SW 1271 (cell line): ENCODE measurements at places on chromosomes 5 and 9.

GRCh38 chr5:101080462-101081240, 177.6 kb upstream of the ST8SIA4 start:
- DNase-seq = no peak

DNA sequence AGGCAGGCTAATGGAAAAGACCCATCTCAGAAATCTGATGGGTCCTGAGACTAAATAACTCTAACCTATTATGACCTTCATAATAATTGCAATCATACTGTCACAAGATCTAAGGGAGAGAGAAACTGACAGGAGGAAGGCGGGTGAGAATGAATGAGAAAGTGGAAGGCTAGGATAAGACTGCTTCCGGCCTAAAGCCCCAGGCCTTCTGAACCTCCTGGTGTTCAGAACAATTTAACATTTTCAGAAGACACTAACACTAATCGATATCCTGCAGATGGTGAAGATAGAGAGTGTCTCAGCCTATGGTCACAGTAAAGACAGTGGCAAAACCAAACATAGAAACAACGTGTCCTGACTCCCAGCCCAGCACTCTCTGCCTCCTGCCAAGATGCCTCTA, 1.2 kb downstream of the RPS14 start:
- DNase-seq = no peak

- no peak for DNase-seq
Measured at GRCh38 chr5:56574778-56575177, 240.6 kb upstream of the MAP3K1 start.

- DNase-seq = no peak
Measured at GRCh38 chr5:78993165-78993564, 8.1 kb upstream of the ARSB start.

DNA sequence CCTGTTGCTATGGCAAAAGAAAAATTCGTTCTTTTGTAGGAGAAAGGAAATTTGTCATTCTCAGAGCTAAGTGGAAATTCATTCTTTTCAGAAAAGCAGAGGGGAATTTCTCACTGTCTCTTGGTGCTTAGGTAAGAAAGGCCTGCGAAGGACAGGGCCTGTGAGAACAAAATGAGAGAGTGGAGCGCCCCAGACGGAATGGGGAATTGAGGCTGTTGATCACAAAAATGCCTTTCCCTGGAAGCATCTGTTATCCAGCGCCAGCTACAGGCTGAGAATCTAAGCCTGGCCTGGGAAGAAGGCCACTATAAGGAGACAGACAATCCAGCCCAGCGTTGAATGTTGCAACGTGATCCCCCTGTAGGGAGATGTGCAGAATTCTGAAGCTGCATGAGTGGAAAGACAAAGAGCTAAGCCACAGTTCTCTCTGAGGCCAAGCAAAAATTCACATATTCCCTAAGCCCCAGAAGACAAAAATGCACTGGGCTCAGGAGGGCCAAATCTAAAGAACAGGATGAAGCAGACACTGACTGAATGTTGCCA, 44.8 kb upstream of the CLK4 start:
- no peak for DNase-seq

DNA sequence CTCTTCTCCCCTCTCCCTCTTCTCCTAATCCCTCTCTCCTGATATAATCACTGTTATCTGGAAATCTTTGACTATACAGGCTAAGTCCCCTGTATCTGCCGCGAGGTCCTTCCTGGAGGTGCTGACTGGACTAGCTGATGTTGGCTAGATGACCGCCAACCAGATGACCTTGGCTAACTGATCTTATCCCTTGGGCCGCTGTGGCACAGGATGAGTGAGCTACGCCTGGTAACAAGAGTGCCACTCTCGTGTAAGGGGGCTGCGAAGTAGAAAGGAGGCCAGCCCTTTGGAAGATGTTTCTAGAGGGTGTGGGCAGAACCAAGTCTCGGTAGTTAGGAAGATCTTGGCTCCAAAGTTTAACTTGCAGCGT, 345 bp upstream of the PRRC1 start:
- DNase-seq = no peak

- no peak for DNase-seq
Measured at GRCh38 chr5:81247441-81247972, 14.4 kb downstream of the CKMT2 start.

DNA sequence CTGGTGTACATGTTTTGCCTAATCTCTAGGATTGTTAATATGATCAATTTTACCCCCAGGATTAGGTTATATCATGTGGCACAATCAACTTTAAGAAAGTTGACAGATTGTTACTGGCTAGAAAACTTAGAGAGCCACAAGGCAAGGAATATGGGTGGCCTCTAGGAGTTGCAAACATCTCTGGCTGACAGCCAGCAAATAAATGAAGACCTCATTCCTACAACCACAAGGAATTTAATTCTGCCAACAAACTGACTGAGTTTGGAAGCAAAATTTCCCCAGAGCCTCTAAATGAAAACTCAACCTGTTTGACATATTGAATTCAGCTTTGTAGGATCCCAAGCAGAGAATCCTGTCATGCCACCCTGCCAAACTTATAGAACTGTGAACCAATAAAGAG, 196.4 kb upstream of the PTGER4 start:
- no peak for DNase-seq

DNA sequence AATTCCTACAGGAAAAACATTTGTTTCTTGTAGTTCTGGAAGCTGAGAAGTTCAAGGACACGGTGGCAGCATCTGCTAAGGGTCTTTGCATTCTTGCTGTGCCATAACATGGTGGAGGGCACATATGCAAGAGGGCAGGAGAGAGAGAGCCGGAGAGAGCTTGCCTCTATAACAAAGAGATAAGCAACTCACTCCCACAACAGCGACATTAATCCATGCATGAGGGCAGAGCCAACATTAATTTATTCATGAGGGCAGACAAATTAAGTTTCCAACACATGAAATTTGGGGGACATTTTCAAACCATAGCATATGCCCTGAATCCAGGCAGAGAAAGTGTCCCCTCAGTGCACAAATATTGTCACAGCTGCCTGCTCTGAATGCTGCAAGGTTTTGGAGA, 4.4 kb upstream of the GTF3C5 start:
- no peak for DNase-seq

GRCh38 chr5:160635046-160635445, 213.4 kb downstream of the PTTG1 start:
- no peak for DNase-seq

GRCh38 chr9:88781628-88782391, 209.5 kb upstream of the S1PR3 start:
- no peak for DNase-seq

DNA sequence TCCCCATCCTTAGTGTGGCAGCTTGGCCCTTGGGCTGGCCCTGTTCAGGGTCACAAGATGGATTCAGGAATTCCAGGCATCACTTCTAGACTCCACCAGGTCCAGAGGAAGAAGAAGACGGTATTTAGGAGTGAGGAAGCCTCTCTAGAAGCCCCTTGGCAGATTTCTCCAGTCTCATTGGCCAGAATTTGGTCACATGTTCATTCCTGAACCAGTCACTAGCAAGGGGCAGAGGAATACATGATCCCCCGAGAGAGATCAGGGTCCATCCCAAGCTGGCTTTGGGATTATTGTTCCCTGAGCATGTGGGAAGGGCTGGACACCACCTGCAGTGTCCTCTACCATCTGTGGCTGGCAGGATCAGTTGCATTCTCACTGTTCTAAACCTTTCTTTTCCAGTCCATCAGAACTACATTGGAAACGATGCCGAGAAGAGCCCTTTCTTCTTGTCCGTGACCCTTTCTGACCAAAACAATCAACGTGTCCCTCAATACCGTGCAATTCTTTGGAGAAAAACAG, 48.5 kb downstream of the GARNL3 start:
- no peak for DNase-seq

DNA sequence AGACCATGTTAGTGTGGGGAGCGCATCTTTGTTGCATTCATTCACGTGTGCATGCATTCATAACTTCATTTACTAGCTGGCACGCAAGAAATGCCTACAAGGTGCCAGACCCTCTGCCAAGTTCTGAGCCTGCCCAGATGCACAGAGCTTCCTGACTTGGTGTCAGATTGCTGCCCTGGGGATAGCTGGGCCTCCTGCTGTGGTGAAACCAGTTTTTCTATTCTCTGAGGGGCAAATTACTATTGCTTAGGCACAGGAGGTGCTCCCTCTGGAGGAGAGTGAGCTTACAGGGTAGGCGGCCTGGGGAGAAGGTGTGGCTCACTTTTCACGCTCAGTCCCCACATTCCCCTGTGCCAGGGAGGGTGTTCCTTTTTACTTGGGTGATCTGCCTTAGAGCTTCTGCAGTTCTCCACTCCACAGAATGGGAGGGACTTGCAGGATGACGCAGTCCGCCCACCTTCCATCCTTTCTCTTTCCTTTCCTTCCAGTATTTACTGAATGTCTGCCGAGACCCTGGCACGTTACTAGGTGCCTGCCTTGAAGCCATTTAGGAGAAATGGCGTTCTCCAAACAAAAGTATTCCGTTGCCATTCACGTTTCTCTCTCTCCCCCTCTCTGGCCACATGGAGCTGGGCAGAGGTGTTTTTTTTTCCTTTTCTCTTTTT, 27.9 kb upstream of the CTNNA1 start:
- no peak for DNase-seq

DNA sequence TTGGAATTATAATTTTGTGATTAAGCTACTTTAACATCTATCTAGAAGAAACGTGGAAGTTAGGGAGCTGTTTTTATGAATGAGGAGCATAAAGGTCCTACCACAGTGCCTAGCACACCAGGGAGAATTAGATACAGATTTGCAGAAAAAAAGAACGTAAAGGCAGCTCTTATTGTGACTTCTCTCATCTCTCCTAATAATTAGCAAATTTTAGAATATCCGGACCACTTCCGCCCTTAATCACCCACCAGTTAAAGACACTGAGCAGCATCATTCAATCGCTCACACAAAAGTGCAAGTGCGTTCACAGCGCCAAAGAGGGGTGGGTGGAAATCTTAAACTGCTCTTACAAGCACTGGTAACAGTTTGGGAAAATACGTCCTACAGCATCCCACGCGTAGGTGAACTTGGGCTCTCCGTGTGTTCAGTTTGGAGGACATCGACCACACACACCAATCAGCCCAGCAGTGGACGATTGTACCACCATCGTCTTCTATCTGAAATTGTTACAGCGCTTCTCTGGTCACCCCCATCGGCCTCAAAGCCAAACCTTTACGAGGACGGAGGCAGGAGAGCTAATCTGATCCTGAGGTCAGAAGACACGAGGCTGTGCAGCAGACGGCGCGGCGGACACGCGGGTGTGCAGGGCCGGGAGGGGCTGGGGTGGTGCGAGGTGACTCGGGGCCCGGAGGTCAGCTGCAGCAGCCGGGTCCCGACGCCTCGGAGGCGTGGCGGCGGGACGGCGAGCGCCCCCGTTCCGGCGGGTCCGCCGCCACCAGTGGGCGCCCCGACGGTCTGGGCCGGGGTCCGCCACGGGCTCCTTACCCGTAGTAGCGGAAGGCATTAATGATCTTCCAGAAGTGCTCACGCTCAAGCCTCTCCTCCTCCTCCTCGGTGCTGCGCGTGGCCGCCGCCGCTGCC, 646 bp downstream of the CARNMT1 start:
- peak; percentile 11 for DNase-seq

- no peak for DNase-seq
Measured at GRCh38 chr9:89747596-89747995, 142.8 kb downstream of the GADD45G start.

GRCh38 chr9:33225319-33226147, 14.4 kb upstream of the SPINK4 start:
- DNase-seq = peak; percentile 5

DNA sequence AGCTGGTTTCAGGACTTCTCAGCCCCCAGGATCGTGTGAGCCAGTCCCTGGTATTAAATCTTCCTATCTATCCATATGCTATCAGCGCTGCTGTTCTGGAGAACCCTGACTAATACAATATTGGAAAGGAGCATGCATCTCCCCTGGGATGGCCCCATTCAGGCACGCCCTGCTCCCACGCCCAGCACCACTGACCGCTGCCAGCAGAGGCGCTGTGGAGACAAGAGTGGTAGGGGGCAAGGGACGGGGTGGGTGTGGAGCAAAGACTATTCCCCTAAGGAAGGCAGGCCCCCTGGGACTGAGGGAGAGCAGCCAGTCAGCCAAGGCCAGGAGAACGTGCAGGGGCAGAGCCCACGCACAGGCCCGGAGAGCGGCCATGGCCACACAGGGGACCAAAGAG, 116.0 kb downstream of the VAV2 start:
- DNase-seq = no peak

DNA sequence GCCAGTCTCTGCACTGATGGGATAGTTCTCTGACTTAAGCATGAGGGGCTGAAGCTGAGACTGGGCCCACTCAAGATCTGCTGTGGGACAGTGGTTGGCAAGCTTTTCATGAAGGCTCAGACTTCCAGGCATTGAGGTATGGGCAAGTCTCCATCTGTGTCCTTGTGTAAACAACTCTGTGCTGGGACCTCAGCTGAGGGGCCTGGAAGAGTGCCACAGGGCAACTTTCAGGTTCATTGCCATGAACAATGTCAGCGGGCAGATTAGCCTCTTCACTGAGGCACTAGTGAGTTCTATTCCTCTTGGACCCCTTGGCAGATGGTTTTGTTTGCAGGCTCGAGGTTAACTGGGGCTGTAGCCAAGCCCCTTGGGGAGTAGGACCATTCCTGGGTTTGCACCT, 127.1 kb downstream of the MRPS30 start:
- DNase-seq = no peak

DNA sequence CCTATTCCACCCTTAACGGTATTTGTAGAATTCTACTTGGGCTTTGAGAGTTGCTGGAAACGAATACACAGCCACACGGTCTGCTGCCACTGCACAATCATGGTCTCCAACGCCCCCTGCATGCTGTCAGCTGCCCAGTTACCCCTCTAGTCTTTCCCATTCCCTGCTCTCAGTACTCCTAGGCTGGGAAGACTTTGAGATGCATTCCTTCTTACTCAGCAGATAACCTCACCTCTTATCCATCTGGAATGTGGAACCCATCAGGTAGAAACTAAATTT, 92.8 kb downstream of the ANKH start:
- DNase-seq = no peak

DNA sequence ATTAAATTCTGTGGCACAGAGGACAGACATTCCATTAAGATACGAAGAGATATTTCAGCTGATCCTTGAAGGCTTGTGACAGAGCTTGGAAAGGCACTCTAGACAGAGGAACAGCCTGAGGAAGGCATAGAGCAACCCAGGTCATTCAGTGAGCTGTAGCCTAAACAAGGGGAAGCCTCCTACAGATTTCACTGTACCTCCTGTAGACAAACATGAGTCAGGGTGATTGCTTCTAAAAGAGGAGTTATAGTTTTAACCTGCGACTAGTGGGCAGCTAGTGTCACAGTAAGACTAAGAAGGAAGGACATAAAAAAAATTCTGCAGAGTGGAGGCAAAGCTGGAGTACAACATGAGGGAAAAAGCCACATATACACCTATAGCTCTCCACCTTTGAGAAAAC, 43.5 kb upstream of the ANKDD1B start:
- peak; percentile 5 for DNase-seq

- DNase-seq = no peak
Measured at GRCh38 chr5:3320317-3320875, 275.2 kb upstream of the IRX1 start.
